ENCODE measurements at places on chromosomes 16 and 17.

- no peak for DNase-seq
Observed at GRCh38 chr17:56431736-56432135, 161.8 kb upstream of the NOG start.

- DNase-seq = no peak
Observed at GRCh38 chr16:5031601-5032000, 2.1 kb downstream of the NAGPA start.

DNA sequence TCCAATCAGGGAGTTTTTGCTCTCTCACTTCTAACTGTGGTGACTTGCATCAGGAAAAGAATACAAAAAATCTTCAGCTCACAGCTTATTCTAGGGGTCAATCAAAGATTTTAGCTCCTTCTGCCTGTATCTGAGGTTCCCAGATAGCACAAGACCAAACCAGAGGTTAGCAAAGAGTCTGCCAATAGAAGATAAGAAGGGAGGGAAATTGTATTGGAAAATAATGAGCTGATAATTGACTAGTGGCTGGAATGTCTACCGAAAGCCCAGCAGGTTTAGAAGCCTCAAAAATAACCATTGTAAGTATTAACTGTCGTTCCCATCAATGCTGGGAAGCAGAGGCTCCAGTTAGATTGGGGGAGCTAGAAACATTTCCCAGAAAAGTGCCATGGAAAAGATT is 26.3 kb downstream of the HS3ST3A1 start:
- no peak for DNase-seq

DNA sequence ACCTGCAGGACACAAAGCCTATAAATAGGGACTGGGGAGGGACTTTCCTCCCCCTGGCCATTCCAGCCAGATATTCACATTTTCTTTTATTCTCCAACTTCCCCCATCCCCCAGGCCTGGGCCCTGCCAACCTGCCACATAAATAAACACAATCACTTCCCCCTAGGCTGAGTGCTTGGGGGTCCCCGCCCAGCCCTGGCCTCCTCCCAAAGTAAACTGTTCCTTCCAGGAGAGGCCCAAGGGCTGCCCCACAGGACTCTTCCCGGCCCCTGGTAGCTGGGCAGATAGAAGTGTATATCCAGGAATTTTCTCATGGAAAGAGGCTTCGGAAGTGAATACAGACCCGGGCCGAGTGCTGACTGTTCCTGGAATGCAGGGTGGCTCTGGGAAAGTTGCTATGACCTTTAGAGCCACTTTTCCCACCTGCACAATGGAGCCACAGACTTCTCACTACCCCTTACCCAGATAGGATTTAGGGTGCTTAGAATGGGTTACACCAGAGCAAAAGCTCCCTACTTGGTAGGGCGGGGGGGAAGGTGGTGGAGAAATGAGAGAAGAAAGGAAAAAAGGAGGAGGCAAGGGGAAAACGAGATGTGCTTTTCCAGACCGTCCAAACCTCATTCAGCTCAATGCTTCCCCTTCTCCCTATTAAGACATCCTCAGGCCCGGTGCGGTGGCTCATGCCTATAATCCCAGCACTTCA is 8.5 kb downstream of the CSF3 start:
- no peak for DNase-seq

GRCh38 chr16:86740906-86741799 is 162.8 kb downstream of the FOXL1 start:
- DNase-seq = peak; percentile 27

GRCh38 chr17:40024901-40025300 is 9.7 kb downstream of the CSF3 start:
- no peak for DNase-seq

Measured in RWPE1 (cell line).